ENCODE measurements at places on chromosomes 1 and 21.

DNA sequence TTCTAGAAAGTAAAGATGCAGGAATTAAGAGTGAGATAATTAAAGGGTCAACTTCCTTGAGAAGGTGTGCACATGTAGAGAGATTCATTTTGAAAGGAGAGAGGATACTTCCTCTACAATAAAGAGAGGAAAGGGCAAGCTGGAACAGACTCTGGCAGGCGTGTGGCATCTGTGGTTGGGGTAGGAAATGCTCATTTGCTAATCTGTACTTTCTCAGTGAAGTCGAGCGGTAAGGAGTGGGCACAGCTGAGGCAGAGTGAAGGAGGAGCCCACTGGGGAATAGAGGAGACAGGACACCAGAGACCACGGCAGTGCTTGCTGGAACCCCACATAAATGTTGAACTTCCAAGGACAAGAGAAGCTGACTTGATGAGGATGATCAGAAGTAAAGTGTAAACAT is 49.1 kb downstream of the PCSK9 start:
- no peak for DNase-seq

GRCh38 chr1:217021400-217021799 is 298.2 kb upstream of the ESRRG start:
- no peak for DNase-seq

- no peak for DNase-seq
Measured at GRCh38 chr1:23601968-23602876, 42.9 kb upstream of the ID3 start.

DNA sequence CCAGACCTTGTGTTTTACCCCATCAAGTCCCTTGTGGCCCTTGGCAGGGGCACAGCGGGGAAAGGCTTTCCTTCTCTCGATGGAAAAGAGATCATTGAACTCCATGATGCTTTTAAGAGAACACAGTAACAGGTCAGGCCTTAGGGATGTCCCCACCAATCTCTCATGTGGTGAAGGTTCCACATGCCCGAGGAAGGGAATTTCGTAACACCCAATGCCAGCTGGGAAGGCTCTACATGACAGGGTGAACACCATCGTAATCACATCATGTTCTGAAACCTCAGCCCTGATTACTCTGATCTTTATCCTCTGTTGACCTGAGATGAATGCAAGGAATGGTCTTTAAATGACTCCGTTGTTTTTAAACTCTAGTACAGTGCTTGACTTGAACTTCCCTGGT is 105.5 kb upstream of the SPAG17 start:
- no peak for DNase-seq

DNA sequence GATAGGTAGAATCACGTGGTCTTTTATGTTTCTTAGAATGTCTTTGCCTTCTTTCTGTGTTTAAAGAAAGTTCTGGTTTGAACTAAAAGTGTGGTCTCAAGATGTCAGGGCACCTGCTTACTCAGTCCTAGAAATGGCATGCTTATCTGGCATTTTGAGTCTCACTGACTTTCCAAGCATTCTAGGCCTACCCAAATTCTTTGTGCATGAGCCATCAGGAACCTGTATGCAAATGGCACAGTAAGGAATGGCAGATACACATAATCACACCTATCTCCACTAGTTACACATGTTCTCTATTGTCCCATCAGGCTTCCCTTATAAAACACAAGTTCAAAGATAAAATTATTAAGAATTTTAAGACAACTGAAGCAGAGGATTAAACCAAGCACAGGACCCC is 29.5 kb upstream of the CLCA4 start:
- DNase-seq, result no peak

DNA sequence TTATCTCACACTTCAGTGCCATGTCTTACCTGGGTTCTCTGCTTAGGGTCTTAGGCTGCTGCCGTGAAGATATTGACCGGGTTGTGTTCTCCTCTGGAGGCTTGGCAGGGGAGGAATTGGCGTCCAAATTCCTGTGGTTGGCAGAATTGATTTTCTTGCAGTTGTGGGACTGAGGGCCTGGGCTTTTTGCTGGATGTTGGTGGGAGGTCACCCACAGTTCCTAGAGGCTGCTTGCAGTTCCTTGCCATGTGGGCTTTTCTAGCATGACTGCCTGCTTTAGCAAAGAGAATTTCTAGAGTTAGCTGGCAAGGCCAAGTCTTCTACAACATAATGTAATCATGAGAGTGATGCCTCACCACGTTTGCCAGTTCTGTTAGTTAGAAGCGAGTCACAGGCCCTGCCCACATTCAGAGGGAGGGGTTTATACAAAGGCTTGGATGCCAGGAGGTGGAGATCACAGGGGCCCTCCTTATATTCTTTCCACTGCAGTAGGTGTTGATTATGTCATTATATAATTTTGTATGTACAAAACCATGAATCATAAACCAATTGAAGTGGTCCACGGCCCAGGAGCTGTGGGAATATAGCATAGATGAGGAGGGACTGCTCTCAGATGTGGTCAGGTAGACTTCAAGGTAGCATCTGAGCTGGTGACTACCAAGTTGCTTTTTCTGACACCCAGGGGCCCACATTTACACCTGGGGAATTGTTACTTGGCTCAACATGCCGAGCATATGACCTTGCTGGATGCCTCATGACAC is 6.6 kb downstream of the UBL4B start:
- DNase-seq, result no peak

- no peak for DNase-seq
Measured at GRCh38 chr1:101122452-101123166, 97.0 kb upstream of the DPH5 start.

DNA sequence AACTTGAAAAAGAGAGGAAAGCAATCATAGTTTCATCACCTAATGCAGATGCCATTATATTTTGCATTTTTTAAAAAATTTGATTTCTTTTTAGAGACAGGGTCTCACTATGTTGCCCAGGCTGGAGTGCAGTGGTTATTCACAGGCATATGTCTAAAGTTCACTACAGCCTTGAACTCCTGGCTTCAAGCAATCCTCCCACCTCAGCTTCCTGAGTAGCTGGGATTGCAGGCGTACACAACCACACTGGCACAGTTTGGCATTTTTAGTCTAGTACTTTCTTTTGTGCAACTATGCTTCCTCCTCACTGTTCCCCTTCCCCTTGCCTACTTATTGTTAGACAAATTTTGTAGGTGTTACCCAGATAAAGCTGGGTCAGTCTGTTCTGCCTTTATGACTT is 18.0 kb downstream of the RHOU start:
- DNase-seq, result no peak

DNA sequence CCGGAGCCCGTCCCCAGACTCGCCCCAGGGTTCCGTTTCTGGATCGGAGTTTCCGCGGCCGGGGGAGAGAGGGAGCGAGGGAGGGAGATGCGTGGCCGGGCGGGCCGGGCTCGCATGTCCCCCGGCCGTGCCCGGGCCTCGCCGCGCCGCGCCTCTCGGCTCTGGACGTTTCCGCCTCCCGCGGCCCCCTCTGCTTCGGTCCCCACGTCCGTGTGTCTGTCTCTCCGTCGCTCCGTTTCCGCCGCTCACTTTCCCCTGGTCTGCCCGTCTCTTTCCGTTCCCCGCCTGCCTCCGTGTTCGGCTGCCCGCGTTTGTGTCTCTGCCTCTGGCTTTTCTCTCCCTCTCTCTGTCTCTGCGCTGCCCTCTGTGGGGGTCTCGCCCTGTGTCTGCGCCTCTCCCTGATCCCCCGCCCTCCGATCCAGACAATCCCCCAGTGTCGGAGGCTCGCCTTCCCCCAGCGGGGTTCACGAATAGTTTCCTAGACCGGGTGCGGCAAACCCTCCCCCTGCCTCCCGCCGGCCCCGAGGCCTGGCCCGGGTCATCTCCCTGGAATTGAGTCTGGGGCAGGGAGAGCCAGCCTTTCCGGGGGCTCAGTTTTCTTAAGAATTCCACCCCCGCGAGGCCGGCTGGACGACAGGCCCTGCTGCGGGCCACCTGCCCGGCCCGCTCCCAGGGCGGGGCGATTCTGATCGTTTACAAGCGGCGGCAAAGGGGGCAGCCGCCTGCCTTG is 735 bp downstream of the NBL1 start:
- DNase-seq, result no peak

DNA sequence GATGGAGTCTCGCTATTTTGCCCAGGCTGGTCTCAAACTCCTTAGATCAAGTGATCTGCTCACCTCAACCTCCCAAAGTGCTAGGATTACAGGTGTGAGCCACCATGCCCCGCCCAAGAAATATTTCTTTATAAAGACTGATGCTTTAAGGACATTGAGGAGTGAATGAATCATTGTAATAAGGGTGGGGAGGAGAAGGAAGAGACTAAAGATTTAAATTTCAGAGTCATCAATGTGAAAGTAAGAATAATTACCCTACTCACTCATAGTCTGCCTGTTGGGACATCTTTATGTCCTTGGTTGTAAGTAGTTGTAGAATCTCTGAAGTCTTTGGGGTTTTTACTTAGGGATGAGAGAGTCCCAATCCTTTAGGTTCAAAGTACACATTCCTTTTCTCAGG is 7.3 kb downstream of the KDM1A start:
- DNase-seq, result no peak

GRCh38 chr1:8006037-8006963 is 19.8 kb downstream of the ERRFI1 start:
- DNase-seq, result no peak

- DNase-seq, result no peak
Measured at GRCh38 chr1:108551137-108551862, 8.6 kb upstream of the EEIG2 start.

GRCh38 chr1:111976842-111977241 is 12.6 kb downstream of the KCND3 start:
- no peak for DNase-seq

GRCh38 chr1:115076384-115076915 is 12.9 kb downstream of the TSPAN2 start:
- DNase-seq, result no peak

DNA sequence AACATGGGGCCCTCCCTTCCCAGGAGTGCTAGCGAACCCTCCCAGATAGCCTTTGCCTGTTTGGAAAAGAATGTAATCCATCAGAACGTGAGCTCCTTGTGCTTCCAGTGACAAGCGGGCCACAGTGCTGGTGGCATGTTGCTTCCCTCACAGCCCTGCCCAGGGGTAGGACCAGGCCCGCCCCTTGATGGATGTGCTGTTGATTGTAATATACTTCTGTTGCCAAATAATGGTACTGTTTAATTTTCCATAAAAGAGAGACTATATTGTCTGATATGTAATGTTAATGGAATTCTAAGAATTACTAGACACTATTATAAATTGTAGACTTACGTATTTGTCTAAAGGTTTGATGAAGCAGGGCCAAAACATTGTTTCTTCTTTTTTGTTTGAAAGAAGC is 16.4 kb downstream of the ATP5PO start:
- DNase-seq, result no peak

- DNase-seq, result no peak
Measured at GRCh38 chr1:169682071-169682470, 29.3 kb downstream of the SELL start.

DNA sequence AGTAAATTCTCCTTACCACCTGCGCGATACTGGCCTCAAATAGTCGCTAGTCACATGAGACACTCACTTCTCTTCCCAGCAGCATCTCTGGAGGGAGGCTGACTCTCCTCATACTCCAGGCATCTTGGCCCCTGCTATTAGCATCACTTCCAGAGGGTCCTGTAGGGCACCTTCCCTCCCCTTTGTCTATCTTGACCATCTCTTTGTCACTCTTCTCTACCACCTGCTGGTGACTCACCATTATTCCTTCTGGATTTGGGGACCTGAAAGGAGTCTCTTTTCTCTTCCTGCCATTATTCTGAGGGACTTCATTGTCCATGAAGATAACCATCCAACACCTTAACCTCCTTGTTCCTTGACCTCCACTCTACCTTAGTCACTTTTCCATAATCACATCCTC is 31.7 kb upstream of the GPR37L1 start:
- no peak for DNase-seq

- no peak for DNase-seq
Measured at GRCh38 chr1:20426923-20427322, 59.1 kb downstream of the CAMK2N1 start.

DNA sequence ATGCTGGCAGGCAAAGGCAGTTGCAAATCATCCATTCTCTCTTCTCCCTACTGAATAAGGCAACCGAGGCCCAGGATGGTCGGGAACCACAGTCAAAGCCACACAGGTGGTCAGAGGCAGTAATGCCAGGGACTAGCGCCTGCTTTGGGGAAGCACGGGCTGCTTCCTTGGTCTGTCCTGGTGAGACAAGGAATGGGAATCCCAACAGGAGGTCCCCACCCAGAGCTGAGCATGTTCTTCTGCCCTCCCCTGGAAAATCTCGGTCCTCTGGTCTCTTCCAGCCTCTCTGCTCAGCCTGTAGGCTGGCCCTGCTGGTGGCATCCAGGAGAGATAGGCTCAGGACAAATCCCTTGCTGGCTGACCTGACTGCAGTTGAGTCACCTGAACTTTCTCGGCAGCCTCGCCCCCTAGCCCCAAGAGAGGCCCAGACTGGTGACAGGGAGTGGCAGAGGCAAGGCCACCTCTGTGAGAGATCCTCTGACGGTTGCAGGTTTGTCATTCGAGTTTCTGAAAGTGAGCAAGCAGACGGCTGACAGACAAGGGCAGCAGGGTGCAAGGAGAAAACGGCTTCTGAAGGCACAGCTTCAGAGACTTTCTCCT is 5.8 kb downstream of the OLIG1 start:
- DNase-seq, result no peak

DNA sequence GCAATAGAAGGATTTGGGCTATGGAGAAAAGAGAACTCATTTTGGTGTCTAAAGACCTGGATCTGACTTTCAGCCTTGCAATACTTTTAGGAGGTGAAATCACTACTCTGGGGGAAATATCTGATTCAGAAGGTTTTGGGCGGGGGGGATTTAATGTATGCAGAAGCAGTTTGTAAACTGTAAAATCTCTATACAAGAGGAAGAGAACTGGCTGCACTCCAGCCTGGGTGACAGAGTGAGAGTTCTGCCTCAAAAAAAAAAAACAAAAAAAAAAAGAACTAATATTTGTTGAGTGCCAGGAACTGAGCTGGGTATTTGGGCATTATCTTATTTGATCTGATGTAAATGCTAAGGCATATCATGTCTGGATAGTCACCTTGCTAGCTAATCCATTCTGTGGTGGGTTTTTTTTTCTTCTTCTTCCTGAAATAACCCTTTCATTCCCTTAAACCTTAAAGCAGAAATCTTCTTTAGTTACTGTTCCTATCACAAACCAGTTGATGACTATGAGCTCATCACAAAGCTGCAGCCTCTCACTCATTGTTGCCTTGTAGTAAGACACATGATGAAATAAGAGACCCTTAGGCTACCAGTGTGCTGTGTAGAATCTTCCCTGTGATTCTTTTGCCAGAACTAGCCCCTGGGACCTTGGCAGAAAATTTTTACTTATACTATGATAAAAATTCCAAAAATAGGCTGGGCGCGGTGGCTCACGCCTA is 35.6 kb upstream of the SLC16A1 start:
- no peak for DNase-seq

DNA sequence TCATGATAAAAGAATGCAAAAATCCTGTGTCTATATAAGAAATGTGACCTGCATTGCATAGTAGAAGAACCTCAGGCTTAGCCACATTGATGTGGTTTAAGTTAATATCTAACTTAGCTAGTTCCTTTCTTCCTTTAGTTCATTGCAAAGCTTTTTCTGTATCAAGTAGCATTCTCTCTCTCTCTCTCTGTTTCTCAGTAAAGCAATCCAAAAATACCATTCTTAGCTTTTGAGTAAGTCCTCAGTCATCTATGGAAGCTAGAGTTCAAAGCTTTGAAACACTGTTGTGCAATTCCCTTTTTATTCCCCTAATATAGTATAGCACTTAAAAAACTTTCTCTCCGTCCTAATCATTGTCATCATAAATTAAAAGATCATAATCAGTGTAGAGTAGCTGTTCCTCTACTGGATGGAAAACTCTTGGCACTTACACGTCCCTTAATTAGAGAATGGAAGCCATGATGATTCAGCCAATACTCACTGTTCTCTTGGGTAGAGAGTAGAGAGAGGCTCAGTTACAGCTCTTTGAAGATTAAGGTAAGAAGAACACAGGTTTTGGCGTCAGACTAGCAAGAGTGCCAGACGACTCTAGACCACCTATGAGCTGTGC is 350.3 kb upstream of the LYPLAL1 start:
- no peak for DNase-seq

All from renal pelvis (tissue), 12 donors.